CD4-positive, alpha-beta T cell treated with Interleukin-6 at 100 ng/mL for 8 hours (primary cell): ENCODE measurements at places on chromosomes 4 and X.

DNA sequence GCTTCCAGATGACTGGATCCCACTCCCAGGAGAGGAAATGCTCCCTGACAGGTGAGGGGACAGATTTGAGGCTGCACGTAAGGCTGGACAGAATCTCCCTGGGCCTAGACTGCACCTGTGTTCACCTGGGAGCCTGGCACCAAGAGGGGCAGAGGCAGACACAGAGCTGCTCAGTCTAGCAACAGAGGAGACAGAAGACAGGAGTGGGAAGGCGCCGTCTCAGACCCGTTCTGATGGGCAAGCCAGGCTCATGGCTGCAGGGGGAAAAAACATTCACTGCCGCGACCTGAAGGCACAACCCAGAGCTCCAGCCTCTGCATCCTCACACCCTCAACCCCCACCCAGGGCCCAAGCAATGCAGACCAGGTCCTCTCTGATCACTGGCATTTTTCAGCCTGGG, 16.8 kb downstream of the BCAP31 start:
- DNase-seq = no peak

DNA sequence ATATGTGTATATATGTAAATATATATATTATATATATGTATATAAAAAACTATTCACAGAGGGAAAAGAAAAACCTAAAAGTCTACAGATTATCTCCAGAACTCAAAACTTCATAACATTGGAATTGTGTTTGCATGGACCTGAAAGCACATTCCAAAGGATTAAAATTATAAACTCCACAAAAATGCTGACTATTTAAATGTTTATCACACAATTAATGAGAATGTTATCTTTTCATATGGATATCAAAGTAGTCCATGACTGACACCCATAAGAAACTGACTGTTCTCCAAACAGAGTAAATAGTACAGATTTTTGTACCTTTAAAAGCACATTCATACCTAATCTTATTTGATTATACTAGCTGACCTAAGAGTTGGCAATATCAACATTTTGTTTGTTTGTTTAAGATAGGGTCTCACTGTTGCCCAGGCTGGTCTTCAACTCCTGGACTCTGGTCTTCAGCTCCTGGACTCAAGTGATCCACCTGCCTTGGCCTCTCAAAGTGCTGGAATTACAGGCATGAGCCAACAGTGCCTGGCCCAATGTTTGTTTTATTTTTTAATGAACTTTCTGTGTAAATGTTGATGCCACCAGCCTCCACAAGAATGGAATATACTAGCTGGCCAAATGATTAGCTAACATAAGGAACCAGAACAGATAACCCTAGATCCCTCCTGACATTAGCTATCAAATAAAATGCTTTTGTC, 50.0 kb downstream of the SLC39A8 start:
- no peak for DNase-seq

- no peak for DNase-seq
These were observed 1.6 kb downstream of the MID2 start for GRCh38 chrX:107827030-107827831.

GRCh38 chr4:32374206-32374605, 1654.0 kb downstream of the PCDH7 start:
- DNase-seq = no peak

DNA sequence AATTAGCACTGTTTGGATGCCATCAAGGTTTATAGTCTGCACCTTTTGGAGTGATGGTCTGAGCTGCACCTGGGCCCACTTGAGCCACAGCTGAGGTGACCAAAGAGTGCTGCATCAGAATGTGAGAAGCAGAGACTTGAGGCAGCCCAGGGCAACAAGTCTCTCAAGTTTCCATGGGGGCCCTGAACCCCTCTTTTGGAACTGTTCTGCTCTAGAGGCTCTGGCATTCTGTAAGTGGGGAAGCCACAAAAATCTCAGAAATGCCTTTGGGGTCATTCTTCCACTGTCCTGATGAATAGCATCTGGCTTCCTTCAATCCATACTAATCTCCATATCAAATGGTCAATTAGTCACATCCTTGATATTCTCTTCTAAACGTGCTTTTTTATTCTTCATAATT, 298.4 kb upstream of the MAOA start:
- no peak for DNase-seq

- DNase-seq = no peak
These were observed 306.5 kb upstream of the TECRL start for GRCh38 chr4:64715741-64716140.

DNA sequence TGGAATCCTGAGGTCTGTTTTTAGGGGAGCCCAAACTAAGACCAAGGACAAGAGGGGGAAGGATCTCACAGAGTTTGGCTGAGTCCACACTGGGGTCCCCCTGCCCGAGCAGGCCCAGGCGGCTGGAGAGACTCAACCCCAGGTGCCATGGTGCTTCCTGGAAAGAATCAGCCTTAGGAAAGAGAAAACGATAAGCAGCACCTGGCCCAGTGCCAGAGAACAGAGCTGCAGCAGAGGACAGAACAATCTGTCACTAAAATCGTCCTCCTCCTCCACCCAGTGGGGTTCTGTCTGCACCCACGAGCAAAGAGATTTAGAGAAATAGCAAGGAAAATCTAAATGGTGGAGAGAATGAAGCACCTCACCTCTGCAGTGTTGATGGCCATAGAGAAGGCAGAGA, 470.5 kb downstream of the BCOR start:
- no peak for DNase-seq

- no peak for DNase-seq
These were observed 383.0 kb upstream of the TENM3 start for GRCh38 chr4:181860157-181860556.
